Stimulated activated effector memory CD8-positive, alpha-beta T cell treated with anti-CD3 and anti-CD28 coated beads, Interleukin-12 subunit alpha, Interleukin-12 subunit beta, amount 100 ng/mL, for 72 hours (primary cell): ENCODE measurements at places on chromosomes 3 and 15.

DNA sequence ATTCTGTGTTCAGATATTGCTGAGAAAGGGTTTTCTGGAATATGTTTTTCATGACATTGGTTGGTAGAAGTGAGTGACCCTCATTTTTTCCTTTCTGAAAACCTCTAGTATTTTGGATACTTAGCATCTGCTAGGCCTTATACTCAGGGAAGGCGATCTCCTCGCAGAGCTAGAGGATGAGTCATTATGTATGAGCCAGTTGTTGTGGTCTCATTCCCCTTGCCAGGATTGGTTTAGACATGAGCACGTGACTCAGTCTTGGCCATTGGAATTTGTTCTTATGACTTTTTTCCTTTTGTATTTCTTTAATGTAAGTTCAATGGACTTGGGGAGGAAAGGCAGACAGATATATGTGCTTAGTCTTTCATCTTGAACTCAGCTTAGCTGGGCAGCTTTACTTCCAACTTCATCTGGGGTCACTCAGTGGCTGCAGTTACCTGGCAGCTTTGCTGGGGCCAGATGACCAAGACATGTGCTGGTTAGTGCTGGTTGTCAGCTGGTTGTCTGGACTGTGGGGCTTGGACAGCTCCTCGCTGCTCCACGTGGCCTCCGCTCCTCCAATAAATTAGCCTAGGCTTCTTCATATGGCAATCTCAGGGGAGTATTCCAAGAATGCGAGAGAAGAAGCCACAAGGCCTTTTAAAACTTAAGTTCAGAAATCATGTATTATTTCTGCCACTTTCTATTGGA is 207.5 kb downstream of the IL20RB start:
- DNase-seq, result no peak

GRCh38 chr15:44397869-44398268 is 29.6 kb upstream of the CTDSPL2 start:
- no peak for DNase-seq

DNA sequence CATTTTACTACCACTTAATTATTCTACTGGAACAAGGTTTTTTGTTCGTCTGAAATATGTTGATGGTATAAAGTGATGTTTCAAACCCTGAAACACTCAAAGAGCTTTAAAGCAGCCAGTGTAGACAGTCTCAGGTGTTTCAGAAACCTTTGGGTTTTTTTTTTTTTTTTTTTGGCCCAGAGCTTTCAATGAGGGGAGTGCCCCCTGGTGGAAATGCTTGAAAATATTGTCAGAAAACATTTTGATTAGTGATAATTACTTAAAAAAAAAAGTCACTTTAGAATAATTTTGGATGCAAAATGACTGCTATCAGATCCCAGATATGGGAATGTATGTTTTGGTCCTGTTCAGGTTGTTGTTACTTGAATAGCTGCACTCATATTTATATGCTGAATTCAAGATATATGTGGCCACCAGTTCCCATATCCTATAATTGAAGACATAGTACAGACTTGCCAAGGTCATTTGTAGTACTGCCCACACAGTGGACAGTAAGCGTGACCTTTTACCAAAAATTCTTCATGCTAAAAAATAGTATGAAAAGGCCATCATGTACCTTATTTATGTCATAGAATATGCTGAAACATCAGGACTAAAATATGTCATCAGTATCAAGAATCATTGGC is 35.9 kb downstream of the SATB1 start:
- DNase-seq, result no peak

GRCh38 chr3:112653209-112653871 is 12.4 kb upstream of the CCDC80 start:
- DNase-seq, result no peak

DNA sequence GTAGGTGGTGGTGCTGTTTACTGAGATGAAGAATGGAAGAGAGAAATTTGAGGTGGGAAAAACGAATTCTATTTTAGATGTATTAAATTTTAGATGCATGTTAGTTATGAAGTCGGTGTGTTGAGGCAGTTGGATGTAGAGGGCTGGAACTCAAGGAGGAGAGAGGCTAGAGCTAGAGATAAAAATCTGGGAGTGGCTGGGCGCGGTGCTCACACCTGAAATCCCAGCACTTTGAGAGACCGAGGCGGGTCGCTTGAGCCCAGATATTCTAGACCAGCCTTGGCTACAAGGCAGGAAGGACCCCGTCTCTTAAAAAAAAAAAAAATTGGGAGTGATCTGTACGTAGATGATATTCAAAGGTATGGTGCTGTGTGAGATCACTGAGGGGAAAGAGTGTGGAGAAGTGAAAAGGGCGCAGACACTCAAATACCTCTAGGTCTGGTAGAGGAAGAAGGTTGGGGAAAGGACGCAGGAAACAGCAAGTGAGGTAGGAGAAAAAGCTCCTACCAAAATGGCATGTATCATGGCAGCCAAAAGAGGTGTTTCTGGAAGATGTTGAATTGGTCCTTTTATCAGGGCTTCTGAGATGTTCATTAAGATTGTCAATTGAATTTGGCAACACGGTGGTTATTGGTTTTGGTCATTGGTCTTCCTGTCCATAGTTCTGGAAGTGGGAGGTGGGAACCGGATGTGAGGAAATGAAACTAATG is 1.8 kb downstream of the YEATS2 start:
- DNase-seq, result no peak

DNA sequence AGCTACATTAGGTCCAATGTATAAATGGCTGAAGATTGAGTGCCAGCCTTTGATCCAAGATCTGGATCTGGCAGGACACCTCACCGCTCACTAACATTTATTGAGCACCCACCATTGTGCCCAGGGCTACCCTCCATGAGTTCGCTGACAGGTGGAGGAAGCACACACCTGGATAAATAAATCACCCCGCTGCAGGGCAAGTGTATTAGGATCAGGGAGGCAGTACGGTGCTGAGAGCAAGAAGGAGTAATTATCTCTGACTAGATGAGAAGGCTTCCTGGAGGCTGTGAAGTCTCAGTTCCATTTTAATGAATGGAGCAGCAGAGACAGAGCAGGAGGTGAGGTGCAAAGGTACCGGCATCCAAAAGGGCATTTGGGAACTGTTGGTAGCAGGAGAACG is 104.1 kb downstream of the LIPC start:
- no peak for DNase-seq

GRCh38 chr3:124815781-124816180 is 71.4 kb downstream of the ITGB5 start:
- no peak for DNase-seq

- no peak for DNase-seq
Measured at GRCh38 chr3:174355505-174355904, 503.6 kb upstream of the NAALADL2 start.

- no peak for DNase-seq
Measured at GRCh38 chr3:23271876-23272741, 69.0 kb downstream of the UBE2E2 start.

DNA sequence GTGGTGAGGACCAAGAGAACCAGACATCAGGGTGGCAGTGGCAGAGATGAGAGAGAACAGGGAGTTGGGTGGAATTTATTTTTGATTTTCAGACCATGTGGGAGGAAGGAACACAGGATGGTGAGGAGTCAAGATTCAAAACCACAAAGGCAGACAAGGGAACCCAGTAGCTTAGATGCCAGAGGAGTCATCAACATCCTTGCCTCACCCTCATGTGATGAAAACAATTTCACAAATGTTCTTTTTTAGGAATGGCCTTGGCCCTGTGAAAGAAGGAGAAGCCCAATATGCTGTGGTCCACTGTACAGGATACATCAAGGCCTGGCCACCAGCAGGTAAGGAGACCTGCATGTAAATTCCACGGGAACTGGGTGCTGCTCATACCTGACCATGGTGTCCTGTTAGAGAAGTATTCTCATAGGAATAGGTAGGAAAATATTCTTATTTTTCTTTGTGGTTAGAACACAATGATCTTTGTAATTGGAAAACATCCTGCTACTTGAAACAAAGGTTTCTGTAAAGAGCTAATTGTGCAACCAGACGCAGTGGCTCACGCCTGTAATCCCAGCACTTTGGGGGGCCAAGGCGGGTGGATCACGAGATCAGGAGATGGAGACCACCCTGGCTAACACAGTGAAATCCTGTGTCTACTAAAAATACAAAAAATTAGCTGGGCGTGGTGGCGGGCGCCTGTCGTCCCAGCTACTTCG is 110.0 kb downstream of the ARNT2 start:
- no peak for DNase-seq

GRCh38 chr15:39381517-39381916 is 199.4 kb upstream of the THBS1 start:
- DNase-seq, result no peak

GRCh38 chr15:61584410-61584809 is 355.3 kb upstream of the RORA start:
- no peak for DNase-seq

- DNase-seq, result no peak
Measured at GRCh38 chr15:71542836-71543235, 267.5 kb upstream of the NR2E3 start.
